ENCODE measurements at places on chromosomes 4 and X. TPM values are rescaled to one million over a fixed set of nuclear protein-coding genes. Genes with fewer than 3 reads are reported as not detected.

- H3K27me3 ChIP-seq: peaks cover 28% of the 10 kb centered on the region
- peaks cover 12% of the 10 kb centered on the region for H3K36me3 ChIP-seq
- no peak overlapping the region for H3K27ac ChIP-seq
- no peak for DNase-seq
Measured at GRCh38 chr4:26086621-26087441, 172.8 kb downstream of the SMIM20 start.

GRCh38 chr4:786861-787300 lies 39.0 kb downstream of the CPLX1 start:
- H3K27me3 ChIP-seq: peaks cover 24% of the 10 kb centered on the region
- peaks cover 21% of the 10 kb centered on the region for H3K4me1 ChIP-seq
- H3K36me3 ChIP-seq: no peaks in the 10 kb centered on the region
- no peak overlapping the region for H3K4me3 ChIP-seq
- H3K27ac ChIP-seq: no peak overlapping the region

- no peaks in the 10 kb centered on the region for H3K27me3 ChIP-seq
- no peak overlapping the region for H3K4me3 ChIP-seq
- H3K27ac ChIP-seq: no peak overlapping the region
- no peaks in the 10 kb centered on the region for H3K36me3 ChIP-seq
Measured at GRCh38 chr4:110798687-110799086, 175.8 kb upstream of the PITX2 start.

DNA sequence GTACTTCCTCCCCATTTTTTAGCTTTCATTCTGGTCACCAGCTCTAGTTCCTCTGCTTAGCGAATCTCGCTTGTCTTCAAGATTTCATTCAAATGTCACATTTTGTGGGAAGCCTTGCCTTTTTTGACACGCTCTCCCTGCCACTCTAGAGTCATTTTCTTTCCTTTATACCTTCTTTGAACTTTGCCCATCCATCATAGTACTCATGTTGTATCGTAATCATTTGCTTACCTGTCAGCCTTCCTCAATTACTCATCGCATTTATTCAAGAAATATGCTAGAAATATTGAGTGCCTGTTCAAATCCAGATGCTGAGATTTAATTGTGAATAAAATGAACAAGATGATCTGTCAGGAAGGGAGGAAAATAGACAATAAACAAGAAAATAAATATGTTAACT lies 21.8 kb downstream of the TSPAN7 start:
- no peaks in the 10 kb centered on the region for H3K36me3 ChIP-seq
- H3K4me3 ChIP-seq: no peak overlapping the region
- peaks cover 10% of the 10 kb centered on the region for H3K27me3 ChIP-seq
- no peak overlapping the region for H3K27ac ChIP-seq
- no peaks in the 10 kb centered on the region for H3K4me1 ChIP-seq

- no peaks in the 10 kb centered on the region for H3K4me1 ChIP-seq
- H3K36me3 ChIP-seq: no peaks in the 10 kb centered on the region
- H3K27me3 ChIP-seq: no peaks in the 10 kb centered on the region
- H3K27ac ChIP-seq: no peak overlapping the region
Measured at GRCh38 chr4:41039317-41039716, 175.0 kb downstream of the APBB2 start.

DNA sequence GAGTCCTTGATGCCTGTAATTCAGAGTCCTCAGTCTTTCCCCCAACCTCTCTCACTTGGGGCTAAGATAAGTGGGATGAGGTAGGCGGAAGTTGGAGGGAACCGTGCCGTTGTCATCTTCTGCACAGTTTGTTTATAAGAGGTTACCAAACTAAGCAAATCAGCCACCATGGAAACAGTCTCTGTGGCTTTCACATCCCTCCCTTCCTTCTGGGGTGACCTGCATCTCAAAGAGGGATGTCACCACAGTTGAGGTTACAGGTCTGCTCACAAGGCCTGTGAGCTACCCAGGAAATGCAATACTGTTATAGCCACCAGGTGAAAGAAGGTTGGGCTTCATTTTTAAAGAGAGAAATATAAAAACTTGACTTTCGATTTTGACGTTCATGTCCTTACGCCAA lies 26.3 kb downstream of the RTL5 start:
- DNase-seq: peak; percentile 43
- peaks cover 19% of the 10 kb centered on the region for H3K4me1 ChIP-seq
- H3K27me3 ChIP-seq: peaks cover 69% of the 10 kb centered on the region
- H3K4me3 ChIP-seq: peak overlapping the region; percentile 43

DNA sequence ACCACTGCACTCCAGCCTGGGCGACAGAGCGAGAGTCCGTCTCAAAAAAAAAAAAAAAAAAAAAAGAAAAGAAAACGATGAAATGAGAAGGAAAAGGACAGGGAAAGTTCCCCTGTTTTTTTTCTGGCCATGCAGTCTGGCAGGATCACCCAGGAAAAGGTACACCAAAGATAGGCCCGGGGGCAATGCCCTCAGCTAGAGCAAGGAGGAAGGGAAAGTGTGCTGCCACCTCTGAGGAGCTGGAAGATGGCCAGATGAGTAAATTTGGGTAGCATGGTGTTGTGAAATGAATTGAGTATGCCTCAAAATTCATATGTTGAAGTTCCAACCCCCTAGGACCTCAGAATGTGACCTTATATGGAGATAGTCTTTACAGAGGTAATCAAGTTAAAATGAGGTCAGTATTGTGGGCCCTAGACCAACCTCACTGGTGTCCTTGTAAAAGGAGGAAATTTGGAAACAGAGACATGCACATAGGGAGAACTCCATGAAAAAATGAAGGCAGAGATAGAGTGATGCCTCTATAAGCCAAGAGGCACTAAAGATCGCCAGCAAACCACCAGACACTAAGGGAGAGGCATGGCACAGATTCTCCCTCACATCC lies 28.9 kb downstream of the MAOB start:
- no peak overlapping the region for H3K27ac ChIP-seq
- no peak overlapping the region for H3K4me3 ChIP-seq
- no peaks in the 10 kb centered on the region for H3K4me1 ChIP-seq
- no peaks in the 10 kb centered on the region for H3K36me3 ChIP-seq

GRCh38 chr4:19823781-19824180 lies 427.9 kb upstream of the SLIT2 start:
- no peak for DNase-seq
- H3K27me3 ChIP-seq: no peaks in the 10 kb centered on the region
- no peak overlapping the region for H3K27ac ChIP-seq
- no peaks in the 10 kb centered on the region for H3K36me3 ChIP-seq
- no peak overlapping the region for H3K4me3 ChIP-seq
- H3K4me1 ChIP-seq: no peaks in the 10 kb centered on the region

- no peaks in the 10 kb centered on the region for H3K36me3 ChIP-seq
- no peak for DNase-seq
- H3K27ac ChIP-seq: no peak overlapping the region
- H3K4me1 ChIP-seq: peaks cover 9% of the 10 kb centered on the region
- no peak overlapping the region for H3K4me3 ChIP-seq
Measured at GRCh38 chrX:129723511-129723910, 15.3 kb upstream of the XPNPEP2 start.

GRCh38 chr4:8437281-8437680 lies 3.2 kb downstream of the ACOX3 start:
- no peaks in the 10 kb centered on the region for H3K27me3 ChIP-seq
- DNase-seq: no peak
- H3K27ac ChIP-seq: peak overlapping the region; percentile 80

DNA sequence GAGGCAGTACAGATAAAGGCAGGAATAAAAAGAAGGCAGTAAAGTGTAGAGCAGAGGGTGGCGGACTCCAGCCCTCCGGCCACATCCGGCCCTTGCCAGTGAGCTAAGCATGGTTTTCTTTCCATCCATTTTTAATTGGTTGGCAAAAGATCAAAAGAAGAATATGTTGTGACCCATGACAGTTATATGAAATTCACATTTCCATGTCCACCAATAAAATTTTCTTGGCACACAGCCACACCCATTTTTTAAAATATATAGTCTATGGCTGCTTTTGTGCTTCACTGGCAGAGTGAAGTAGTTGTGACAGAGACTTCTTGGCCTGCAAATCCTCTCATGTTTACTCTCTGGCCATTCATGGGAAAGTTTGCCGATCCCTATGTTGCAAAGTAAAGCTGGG lies 29.8 kb downstream of the SLC9A6 start:
- peaks cover 4% of the 10 kb centered on the region for H3K27me3 ChIP-seq
- no peak overlapping the region for H3K27ac ChIP-seq
- peaks cover 3% of the 10 kb centered on the region for H3K36me3 ChIP-seq
- no peak overlapping the region for H3K4me3 ChIP-seq

GRCh38 chr4:153439831-153440230 lies 26.3 kb upstream of the TMEM131L start:
- H3K36me3 ChIP-seq: no peaks in the 10 kb centered on the region
- peaks cover 38% of the 10 kb centered on the region for H3K4me1 ChIP-seq
- peak overlapping the region; percentile 93 for H3K27ac ChIP-seq
- DNase-seq: no peak

DNA sequence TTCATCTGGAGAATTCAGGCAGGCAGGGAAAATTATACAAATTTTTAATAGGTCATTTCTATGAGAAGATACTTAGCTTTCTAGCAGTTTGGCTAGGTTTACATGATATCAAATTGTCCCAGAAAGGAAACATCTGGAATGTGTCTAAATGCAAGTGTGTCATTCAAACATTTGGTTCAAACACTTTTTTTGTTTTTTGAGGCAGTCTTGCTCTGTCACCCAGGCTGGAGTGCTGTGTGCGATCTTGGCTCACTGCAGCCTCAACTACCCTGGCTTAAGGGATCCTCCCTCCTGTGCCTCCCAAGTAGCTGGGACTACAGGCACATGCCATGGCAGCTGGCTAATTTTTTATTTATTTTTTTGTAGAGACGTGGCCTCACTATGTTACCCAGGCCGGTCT lies 31.6 kb downstream of the SPARCL1 start:
- DNase-seq: no peak
- peaks cover 22% of the 10 kb centered on the region for H3K4me1 ChIP-seq
- H3K27me3 ChIP-seq: no peaks in the 10 kb centered on the region

GRCh38 chr4:151864068-151864467 lies 103.3 kb upstream of the GATB start:
- H3K36me3 ChIP-seq: peaks cover 4% of the 10 kb centered on the region
- peaks cover 6% of the 10 kb centered on the region for H3K27me3 ChIP-seq
- H3K4me3 ChIP-seq: no peak overlapping the region
- DNase-seq: no peak

- no peak for DNase-seq
- H3K27me3 ChIP-seq: no peaks in the 10 kb centered on the region
- H3K36me3 ChIP-seq: no peaks in the 10 kb centered on the region
- peak overlapping the region; percentile 48 for H3K27ac ChIP-seq
Measured at GRCh38 chr4:159235779-159236368, 133.0 kb downstream of the RAPGEF2 start.

DNA sequence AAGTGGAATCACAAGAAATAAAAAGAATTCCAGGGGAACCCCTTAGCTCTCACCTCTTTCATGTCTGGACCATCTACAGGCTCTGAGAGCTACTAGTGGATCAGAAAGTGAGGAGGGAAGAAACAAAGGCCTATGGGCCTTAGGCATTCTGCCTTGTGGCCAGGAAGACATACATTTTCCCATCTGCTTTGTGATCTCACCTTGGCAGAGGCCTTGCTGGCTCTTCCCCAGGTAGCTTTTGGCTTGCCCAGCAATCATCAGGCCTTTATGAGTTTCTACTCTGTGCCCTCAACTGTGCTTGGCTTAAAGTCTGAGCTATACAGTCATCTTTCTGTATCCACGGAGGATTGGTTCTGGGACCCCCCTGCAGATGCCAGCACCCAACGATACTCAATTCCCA lies 28.3 kb upstream of the CD99L2 start:
- DNase-seq: no peak
- no peaks in the 10 kb centered on the region for H3K36me3 ChIP-seq
- H3K4me3 ChIP-seq: no peak overlapping the region
- H3K4me1 ChIP-seq: no peaks in the 10 kb centered on the region

DNA sequence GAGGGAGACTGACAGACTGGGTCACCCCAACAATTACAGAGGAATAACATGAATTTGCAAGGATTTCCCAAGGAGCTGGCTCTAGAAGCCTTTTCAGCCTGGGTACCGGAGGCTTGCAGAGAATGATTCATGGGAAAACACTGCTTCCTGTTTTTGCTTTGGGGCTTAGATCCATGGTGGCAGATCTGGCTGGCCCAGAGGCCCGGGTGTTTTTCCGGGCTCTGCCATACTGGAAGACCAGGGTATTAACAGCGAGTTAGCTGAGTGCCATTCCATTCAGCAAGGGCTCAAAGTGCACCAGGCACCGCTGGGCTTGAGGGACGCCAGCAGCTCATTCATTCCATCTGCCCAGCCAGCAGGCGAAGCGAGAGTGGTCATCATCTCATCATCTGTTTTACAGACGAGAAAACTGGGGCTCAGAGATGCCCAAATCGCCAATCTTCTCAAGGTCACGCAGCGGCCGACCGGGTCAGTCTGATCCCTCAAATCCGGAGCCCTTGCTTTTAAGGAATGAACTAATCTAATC lies 1.3 kb downstream of the WDR1 start:
- H3K36me3 ChIP-seq: peaks cover 35% of the 10 kb centered on the region
- peak overlapping the region; percentile 90 for H3K27ac ChIP-seq
- H3K4me3 ChIP-seq: peak overlapping the region; percentile 93
- DNase-seq: no peak
- H3K27me3 ChIP-seq: no peaks in the 10 kb centered on the region

DNA sequence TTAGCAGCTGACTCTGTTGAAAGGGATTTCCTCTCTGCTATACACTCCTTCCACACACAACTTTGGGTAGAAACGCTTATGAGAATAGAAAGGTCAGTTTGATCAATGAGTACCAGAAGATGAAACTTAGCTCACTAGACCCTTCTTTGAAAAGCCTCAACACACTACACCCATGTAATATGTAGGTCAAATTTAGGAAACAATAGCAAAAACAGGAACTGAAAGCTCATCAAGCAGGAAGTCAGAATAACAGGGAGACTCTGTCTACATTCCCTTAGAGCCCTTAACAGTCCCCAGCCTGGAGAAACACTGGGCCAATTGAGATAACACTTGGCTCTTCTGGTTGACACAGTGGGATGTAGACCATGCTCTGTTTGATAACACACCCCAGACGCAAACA lies 30.7 kb downstream of the SRPX2 start:
- DNase-seq: no peak
- H3K4me1 ChIP-seq: peaks cover 5% of the 10 kb centered on the region
- H3K36me3 ChIP-seq: no peaks in the 10 kb centered on the region
- no peak overlapping the region for H3K4me3 ChIP-seq

GRCh38 chr4:54909961-54910360 lies 215.4 kb downstream of the KDR start:
- peaks cover 15% of the 10 kb centered on the region for H3K4me1 ChIP-seq
- DNase-seq: no peak
- H3K27ac ChIP-seq: no peak overlapping the region
- H3K36me3 ChIP-seq: no peaks in the 10 kb centered on the region

Gene GAGE12F
- total RNA-seq: not detected

Gene F8A2
- not detected for total RNA-seq

Gene MAP7D3
- 11.8 TPM for total RNA-seq

Gene TMEM129
- 20.4 TPM for total RNA-seq

Gene CSAG2
- not detected for total RNA-seq

Gene LDOC1
- total RNA-seq: 5.8 TPM

Gene ERVMER34-1
- not detected for total RNA-seq

Gene STEEP1
- 22.1 TPM for total RNA-seq

Gene RIPPLY1
- not detected for total RNA-seq

Gene C1QTNF7
- not detected for total RNA-seq

Gene FANCB
- 15.9 TPM for total RNA-seq

Gene C4orf54
- total RNA-seq: not detected

Gene USP9X
- total RNA-seq: 95.1 TPM

Gene IGSF1
- not detected for total RNA-seq

Gene ADGRL3
- not detected for total RNA-seq

Measured in activated T-cell treated with anti-CD3 and anti-CD28 coated beads, Interleukin-2, amount 50 U/mL, for 72 hours (primary cell).